ENCODE measurements at places on chromosomes 11 and 22. TPM values are rescaled to one million over a fixed set of nuclear protein-coding genes. Genes with fewer than 3 reads are reported as not detected.

DNA sequence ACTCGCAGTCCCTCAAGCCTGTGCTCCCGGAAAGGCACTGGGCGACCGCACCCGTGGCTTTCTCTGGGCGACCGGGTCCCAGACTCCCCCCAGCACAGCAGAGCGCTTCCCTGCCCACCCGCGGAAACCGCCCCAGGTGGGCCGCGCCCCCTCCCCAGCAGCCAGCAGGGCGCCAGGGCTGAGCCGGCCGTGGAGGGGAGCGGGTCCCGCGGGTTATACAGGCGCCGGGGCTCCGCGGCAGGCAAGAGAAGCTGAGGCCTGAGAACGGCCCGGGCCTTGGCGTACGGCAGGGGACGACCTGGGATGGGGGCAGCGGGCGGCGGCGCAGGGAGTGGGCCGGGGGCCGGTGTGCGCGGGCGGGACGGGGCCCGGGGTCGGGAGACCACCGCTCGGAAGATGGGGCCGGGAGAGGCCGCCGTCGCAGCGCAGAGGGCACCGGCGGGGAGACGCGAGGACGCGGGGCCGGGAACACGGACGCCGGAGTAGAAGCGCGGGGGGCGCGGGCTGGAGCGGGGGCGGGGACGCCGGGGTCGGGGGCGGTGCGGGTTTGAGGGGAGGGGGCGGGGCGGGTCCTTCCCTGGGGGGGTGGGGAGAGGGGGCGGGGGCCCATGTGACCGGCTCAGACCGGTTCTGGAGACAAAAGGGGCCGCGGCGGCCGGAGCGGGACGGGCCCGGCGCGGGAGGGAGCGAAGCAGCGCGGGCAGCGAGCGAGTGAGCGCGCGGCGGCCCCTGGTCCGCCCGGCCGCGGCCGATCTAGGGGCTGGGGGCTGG, at the start of gene MDK:
TSS of gene MDK (plus strand) at position 622 of the 771 bp plus-strand sequence. CDS start 389 bp downstream, outside the sequence.
- DNase-seq = no peak

The OVCH2 gene
- not detected for total RNA-seq

The TSKU gene
- 152 TPM for total RNA-seq

The F2 gene
- total RNA-seq = not detected

GRCh38 chr22:23749841-23750301, 1.0 kb downstream of the ZNF70 start:
- no peak for DNase-seq

GRCh38 chr11:19352072-19352770, 111.5 kb upstream of the E2F8 start:
- no peak for DNase-seq

DNA sequence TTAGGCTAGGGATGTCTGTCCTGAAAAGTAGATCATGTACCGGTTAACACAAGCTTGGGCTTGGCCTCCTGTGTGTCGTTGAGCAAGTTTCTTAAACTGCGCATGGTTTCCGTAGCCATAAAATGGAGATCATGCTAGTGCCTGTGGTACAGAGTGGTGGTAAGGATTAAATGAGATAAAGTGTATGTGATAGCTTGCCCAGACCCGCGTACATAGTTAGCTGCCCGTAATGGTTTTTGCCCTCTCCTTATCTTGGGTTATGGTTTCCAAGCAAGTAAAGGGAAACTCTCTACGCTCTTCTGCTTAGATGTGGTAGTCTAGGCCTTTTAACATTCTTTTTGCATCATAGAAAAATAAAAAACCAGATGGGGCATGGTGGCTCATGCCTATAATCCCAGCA, 11.0 kb upstream of the PTPRJ start:
- DNase-seq = no peak

GRCh38 chr11:114382509-114382908, 17.8 kb downstream of the C11orf71 start:
- no peak for DNase-seq

- no peak for DNase-seq
Observed at GRCh38 chr11:37372667-37373066, 774.6 kb upstream of the RAG2 start.

The SLCO2B1 gene
- 244 TPM for total RNA-seq

- DNase-seq = no peak
Observed at GRCh38 chr11:76266286-76267100, 60.2 kb upstream of the WNT11 start.

DNA sequence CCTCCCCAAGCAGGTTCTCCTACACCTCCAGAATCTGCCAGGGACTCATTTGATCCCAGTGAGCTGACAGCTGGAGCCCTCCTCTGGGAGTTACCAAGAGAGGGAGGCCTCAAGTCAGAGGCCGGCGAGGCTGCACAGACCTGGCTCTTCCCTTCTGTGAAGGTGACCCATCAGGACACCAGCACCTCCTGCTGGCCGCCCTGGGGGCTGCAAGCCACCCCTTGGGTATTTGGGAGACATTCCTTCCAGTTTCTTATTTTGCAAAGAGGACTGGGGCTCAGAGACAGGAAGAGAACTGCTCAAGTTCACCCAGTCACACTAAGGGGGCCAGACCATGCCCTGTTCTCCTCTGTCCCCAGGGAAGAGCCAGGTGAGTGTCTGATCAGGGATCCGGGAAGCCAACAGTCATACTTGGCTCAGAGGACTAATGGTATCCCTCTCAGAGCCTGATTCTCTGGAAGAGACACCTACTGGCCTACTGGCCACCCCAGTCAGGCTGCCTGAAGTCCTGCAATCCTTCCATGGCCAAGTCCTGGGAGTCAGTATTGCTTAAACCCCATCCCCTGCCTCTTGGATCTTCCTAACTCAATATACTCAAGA, 40.5 kb upstream of the RIC3 start:
- no peak for DNase-seq

The RIBC2 gene
- total RNA-seq = not detected

GRCh38 chr11:1563697-1564534, 8.2 kb downstream of the DUSP8 start:
- DNase-seq = no peak

Data from thyroid gland (tissue), 4 donors.